ENCODE measurements at places on chromosomes 4 and X.

DNA sequence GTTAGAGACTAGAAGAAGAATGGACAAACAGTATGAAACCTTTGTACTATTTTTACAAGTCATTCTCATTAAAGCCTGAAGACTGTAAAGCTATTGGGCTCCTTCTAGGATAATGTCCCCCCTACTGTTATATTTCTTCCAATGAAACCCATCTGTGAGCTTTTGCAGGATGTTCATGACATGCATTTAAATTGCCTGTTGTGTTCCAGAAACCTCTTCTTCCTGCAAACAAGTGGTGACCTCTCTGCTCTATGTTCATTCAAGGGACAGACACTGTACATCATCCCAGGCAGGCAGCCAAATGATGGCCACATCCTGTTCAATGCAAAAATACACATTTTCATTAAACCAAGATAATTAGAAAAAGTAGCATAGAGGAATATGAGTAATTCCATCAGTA lies 128.0 kb downstream of the C4orf33 start:
- no peak for DNase-seq

- no peak for DNase-seq
Observed at GRCh38 chrX:30920271-30920670, 31.2 kb upstream of the TAB3 start.

- peak; percentile 96 for DNase-seq
Observed at GRCh38 chr4:40731792-40732245, 17.9 kb upstream of the NSUN7 start.

DNA sequence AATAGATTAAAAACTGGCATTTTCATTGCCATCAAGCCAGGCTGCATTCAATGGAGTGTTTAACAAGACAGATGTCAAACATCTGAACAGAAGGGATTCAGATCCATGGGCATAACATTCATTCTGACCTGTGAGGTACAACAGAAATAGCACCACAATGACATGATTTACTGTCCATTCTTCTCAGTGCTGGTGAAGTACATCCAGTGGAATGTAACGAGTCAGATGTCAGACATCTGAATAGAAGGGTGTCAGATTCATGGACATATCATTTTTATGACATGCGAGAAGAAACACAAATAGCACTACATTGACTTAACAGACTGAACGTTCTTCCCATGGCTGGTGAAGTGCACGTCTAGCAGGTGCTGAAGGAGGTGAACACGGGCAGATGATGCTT lies 186.4 kb downstream of the PPP4R3C start:
- no peak for DNase-seq

- DNase-seq, result no peak
Observed at GRCh38 chrX:670645-671044, 40.1 kb downstream of the SHOX start.

DNA sequence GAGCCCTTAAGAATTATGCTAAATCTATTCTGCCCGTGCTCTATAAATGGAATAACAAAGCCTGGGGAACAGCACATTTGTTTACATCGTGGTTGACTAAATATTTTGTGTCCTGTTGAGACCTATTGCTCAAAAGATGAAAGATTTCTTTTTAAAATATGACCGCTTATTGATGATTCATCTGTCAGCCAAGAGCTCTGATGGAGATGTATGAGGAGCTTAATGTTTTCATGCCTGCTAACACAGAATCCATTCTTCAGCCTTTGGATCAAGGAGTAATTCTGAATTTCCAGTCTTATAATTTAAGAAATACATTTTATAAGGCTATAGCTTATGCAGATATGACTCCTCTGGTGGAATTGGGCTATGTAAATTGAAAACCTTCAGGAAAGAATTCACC lies 271.3 kb upstream of the FAT4 start:
- DNase-seq, result no peak

- DNase-seq, result no peak
Observed at GRCh38 chr4:69684804-69685203, 31.8 kb upstream of the UGT2A1 start.

GRCh38 chr4:171538601-171539100 lies 274.6 kb upstream of the GALNTL6 start:
- no peak for DNase-seq

GRCh38 chr4:40586034-40586433 lies 43.6 kb downstream of the RBM47 start:
- no peak for DNase-seq

DNA sequence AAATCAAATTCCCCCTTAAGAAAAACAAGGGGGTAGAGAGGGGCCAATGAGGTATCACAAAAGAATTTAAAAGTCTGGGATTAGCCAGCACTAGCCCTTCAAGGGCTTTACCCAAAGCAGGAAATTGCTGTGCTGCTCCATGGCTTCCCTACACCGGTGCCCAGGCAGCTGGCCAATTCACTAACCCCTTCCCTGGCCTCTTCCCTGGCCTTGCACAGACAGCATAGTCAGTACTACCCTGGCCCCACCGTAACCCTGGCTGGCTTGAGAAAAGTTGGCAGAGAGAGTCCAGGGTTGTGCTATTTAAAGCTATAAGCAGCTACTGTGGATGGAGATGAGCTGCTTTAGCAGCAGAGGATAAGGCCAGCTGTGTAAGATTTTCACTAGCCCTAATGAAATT lies 43.1 kb downstream of the ADAMTS3 start:
- DNase-seq, result no peak

- peak; percentile 27 for DNase-seq
Observed at GRCh38 chr4:163484906-163485305, 9.6 kb upstream of the TMA16 start.

GRCh38 chr4:73244945-73245601 lies 13.5 kb downstream of the ANKRD17 start:
- DNase-seq, result no peak

GRCh38 chrX:16897445-16897844 lies 27.3 kb upstream of the RBBP7 start:
- no peak for DNase-seq

- DNase-seq, result peak; percentile 81
Observed at GRCh38 chrX:103687696-103688201, 1.2 kb upstream of the MORF4L2 start.

DNA sequence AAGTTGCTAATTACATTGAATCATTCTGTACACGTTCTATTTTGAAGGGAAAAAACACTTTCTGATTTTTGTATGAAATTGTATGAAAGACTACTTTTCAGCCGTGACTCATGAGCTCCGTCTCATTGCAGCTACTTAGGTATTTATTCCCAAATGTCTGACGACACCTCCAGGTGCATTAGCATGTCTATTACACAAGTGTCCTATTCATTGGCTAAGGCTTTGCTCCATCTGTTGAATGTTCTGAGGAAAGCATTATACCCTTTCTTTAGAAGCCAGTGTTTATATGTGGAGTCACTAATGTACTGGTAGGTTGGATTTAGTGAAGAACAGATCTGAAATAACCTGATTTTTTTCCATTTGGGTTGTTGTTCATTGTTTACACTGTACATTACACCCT lies 51.8 kb downstream of the MAP7D3 start:
- DNase-seq, result peak; percentile 79

GRCh38 chrX:97995834-97996233 lies 1112.1 kb downstream of the RPA4 start:
- DNase-seq, result no peak

GRCh38 chr4:122334828-122335227 lies 44.0 kb upstream of the ADAD1 start:
- DNase-seq, result peak; percentile 30

DNA sequence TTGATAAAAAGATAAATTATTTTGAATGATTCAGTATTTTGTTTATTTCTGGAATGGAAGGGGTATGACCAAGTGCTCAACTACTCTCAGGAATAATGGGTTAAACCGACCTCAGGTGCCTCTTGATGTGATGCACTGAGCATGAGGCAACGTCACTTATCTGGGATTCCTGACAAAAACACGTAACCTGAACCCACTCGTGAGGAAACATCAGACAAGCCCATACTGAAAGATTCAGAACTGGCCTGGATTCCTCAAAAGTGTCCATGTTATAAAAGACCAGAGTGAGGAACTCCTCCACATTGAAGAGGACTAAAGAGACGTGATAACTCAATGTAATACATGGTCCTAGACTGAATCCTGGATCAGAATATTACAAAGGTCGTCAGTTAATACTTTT lies 144.0 kb downstream of the FNIP2 start:
- DNase-seq, result no peak

DNA sequence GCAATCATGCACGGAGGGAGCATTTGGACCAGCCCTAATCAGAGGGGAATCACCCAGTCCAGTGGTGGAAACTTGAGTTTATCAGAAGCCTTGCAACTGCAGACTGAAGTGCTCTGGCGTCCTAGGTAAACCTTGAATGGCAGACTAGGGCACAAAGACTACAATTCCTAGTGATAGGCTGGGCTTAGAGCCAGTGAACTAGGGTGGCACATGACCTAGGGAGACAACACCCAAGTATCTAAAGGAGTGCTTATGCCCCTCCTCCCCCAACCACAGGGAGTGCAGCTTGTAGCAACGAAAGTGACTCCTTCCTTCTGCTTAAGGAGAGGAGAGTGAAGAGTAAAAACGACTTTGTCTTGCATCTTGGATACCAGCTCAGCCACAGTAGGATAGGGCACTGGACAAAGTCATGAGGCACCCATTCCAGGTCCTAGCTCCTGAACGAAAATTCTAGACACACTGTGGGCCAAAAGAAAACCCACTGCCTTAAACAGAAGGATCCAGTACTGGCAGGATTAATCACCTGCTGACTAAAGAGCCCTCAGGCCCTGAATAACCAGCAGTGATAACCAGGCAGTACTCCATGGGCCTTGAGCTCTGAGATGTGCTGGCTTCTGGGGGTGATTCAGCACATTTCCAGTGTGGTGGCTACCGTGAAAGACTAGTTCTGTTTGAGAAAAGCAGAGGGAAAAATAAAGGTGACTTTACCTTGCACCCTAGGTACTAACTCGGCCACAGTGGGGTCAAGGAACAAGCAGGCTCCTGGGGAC lies 58.7 kb upstream of the STARD8 start:
- DNase-seq, result no peak

GRCh38 chr4:168503652-168504362 lies 7.0 kb downstream of the PALLD start:
- no peak for DNase-seq

DNA sequence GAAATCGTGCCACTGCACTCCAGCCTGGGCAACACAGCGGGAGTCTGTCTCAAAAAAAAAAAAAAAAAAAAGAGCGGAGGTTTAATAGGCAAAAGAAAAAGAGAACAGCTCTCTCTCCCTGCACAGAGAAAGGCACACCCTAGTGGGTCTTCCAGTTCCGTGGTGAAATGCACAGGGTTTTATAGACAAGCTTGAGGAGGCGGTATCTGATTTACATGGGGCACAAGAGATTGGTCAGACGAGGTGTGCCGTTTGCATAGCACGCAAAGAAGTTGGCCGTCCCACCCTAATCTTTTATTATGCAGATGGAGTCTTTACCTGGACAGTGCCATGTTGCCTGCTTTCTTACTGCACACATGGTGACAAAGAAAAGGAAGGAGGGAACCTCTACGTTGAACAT lies 33.5 kb upstream of the REST start:
- DNase-seq, result peak; percentile 16

DNA sequence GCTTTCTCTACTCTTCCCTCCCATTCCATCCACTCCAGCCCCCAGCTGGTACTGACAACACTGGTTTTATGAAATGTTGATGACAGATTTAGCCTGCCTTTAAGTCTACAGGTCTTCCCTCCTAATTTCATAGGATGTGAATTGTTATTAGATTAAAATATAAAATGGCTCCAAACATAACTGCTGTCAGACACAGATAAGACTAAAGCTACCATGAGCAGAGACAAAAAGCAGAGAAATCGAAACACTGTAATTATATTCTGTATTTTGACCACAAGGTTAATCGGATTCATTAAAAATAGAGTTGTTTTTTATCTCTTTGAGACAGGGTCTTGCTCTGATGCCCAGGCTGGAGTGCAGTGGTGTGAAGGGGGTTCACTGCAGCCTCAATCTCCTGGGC lies 28.3 kb downstream of the SEC24D start:
- no peak for DNase-seq

DNA sequence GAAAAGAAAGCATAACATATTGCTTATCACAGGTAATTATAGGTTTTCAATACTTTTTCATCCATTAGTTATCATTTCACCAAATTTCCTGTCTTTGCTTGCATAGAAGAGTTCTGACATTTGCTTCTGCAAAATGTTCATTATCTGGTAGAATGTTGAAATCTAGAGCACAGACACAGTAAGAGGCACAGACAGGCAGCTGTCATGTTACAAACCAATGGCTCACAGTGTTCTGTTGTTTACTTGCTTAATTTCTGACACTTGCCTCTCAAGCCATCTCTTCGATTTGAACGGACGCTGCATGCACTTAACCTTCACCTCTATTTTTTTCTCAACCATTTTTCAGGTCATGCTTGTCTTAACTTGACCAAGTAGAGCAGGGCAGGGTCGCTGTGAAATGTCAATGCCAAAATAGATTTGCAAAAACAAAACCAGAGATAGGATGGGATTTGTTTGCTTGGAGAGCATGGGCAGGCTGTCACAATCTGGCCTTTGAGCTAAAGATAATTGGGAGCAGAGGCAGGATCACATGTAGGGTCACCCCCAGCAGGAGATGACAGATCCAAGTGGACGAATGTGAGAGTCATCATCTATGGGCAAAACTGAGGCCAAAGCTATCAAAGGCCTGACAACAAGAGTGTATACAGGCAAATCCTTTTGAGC lies 292.3 kb downstream of the SMARCA1 start:
- no peak for DNase-seq

GRCh38 chr4:5781691-5782090 lies 70.7 kb downstream of the EVC start:
- DNase-seq, result no peak

- peak; percentile 43 for DNase-seq
Observed at GRCh38 chrX:111445485-111445884, 33.5 kb upstream of the DCX start.

GRCh38 chr4:38670939-38671591 lies 7.1 kb downstream of the KLF3 start:
- DNase-seq, result no peak

GRCh38 chr4:26893491-26893890 lies 32.9 kb downstream of the STIM2 start:
- DNase-seq, result no peak

DNA sequence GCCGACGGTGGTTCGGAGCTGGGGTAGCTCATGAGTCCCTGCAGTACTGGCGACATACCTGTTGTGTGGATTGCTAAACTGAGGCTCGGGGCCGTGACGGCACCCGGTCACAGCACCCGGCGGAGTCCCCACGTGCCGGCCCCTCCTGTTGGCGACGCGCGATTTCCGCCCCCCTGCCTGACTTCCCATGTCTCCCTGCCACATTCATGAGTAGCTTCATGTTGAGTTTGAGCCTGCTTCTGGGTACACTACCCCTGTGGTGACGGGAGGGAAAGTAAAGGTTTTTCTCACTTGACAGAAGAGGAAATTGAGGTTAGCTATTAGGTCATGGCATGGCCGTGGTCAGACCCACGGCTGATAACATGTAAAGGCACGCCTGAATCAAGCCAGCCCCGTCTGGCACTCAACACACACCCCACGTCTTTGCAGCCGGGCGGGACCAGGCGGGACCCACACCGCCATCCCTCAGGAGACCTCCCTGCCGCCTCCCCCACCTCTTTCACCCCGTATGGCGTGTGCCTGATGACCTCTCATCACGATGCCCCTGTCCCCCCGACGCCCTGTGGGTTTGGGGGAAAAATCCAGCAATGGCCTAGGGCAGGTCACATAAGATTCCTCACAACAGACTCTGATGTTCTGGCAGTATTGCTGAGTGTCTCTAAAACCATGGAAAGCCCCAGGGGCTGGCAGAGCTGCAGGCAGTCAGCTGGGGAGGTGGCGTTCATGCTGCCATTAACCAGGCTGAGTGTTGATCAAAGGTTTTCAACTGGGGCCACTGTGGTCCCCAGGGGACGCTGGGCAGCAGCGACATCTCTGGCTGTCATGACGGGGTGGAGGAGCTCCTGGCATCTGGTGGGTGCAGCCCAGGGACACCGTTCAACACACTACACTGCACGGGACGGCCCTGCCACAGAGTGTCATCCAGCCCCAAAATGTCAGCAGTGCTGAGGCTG lies 29.2 kb downstream of the P2RY8 start:
- no peak for DNase-seq

Measured in NCI-H524 (cell line).